Stimulated activated CD8-positive, alpha-beta memory T cell treated with anti-CD3 and anti-CD28 coated beads, Interleukin-4, amount 100 ng/mL, for 1 hour (primary cell): ENCODE measurements at places on chromosomes 7 and 10.

DNA sequence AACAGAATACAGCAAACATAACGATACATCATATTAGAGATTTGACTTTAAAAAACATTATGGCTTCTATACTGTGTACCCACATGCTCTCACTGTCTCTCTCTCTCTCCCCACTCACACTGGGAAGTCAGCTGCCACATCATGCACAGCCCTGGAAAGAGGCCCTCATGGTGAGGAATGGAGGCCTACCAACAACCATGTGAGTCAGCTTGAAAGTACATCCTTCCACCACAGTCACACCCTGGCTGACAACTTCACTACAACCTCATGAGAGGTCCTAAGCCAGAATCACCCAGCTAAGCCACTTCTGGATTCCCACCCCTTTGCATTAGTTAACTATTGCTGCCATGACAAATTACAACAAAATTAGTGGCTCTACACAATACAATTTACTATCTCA lies 23.3 kb upstream of the GPR22 start:
- DNase-seq = no peak

GRCh38 chr10:93515071-93516005 lies 18.9 kb downstream of the CEP55 start:
- no peak for DNase-seq

GRCh38 chr7:29113384-29114102 lies 32.8 kb downstream of the CPVL start:
- DNase-seq = no peak

DNA sequence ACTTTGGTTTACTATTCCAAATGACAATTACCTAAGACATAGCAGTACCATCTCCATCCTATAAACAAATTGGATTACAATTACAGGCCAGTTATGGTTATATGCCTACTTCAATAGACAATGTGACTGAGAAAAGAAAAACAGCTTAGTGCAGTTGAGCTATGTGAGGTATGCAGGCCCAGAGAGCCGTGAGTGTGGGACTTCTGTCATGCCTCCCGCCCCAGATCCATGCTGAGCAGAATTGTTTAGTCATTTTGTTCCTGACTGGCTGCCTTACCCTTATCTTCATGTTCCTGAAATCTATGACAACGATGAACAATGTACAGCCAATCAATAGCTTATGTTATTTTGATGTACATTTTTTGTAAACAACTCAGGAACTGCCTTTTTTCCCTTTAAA lies 21.7 kb downstream of the LARP4B start:
- no peak for DNase-seq

GRCh38 chr7:73426016-73426415 lies 7.6 kb upstream of the FZD9 start:
- no peak for DNase-seq

DNA sequence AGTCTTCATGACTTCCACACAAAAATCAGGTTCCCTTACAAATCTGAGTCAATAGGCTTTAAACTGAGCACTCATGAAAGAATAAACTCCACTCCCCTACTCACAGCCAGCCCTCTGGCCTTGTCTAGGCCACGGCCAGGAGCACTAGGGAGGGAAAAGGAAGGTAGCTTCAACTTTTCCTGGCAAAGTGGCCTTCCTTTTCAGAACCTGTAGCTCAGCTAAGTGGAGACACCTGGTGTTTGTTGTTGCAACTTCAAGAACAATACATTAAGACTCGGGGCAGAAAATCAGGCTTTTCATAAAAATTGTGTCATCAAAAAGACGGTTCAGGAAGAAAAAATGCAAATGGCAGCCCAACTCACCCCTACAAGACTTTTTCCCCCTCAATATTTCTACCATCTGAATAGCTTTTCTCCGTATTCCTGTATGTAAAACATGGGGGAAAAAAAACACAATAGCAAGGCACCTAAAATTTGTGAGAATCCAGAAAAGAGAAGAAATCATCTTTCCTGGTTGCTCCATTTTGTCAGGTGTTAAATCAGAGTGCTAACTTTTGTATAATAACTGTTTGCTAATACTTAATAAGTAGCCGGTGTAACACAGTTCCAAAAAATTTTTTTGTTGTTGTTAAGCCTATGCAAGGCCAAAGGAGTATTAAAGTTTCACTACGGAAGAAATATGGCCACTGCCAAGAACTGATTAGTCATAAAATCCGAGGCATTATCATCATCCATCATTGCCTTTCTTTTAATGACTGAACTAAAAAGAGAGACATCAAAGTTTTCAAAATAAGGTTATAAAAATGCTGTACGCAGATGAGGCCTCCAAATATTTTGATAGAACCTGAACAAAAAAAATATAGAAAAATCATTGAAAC lies 66.2 kb upstream of the ARID5B start:
- no peak for DNase-seq
